ENCODE measurements at places on chromosomes 12 and 14.

- DNase-seq: no peak
Measured at GRCh38 chr12:28017873-28018255, 45.3 kb upstream of the PTHLH start.

GRCh38 chr12:87988534-87988933 is 40.7 kb downstream of the C12orf50 start:
- no peak for DNase-seq

GRCh38 chr14:78202976-78203375 is 32.8 kb downstream of the NRXN3 start:
- no peak for DNase-seq

GRCh38 chr14:106228541-106229158 is 702.3 kb downstream of the TMEM121 start:
- DNase-seq: no peak

- peak; percentile 72 for DNase-seq
Measured at GRCh38 chr12:80422550-80422949, 21.5 kb upstream of the PTPRQ start.

DNA sequence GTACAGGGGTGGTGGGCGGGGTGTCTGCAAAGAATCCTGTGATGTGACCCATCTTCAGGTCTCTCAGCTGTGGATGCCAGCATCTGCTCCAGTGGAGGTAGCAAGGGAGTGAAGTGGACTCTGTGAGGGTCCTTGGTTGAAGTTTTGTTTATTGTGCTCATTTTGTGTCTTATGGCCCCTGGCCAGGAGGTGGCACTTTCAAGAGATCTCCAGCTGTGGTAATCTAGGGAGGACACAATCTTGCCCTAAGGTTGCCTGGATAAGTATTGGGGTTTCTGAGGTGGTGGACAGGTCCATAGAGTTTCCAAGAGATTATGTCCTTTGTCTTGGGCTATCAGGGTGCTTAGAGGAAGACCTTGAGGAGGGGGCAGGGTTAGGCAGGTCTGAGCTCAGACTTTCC is 260.7 kb downstream of the CCDC59 start:
- DNase-seq: no peak

- DNase-seq: no peak
Measured at GRCh38 chr12:73973486-73973885, 564.1 kb upstream of the ATXN7L3B start.

DNA sequence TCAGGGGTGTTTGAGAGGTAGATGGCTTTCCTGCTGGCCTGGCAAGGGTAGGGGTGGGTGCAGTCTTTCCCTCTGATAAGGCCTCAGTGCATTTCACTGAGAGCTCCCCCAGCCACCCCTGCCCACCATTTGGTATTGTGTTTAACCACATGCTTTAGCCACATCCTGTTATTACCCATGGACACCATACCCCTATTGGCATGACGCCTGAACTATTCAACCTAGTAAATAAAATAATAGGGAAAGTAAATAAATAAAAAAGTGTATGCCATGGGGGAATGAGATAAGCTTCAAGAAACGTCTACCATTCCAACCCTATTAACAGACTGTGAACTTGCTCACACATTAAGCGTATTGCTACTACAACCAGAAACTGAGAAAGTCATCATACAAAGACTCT is 7.6 kb upstream of the LGR5 start:
- DNase-seq: no peak

All from SK-N-MC (cell line).